Activated naive CD4-positive, alpha-beta T cell (primary cell): ENCODE measurements at places on chromosomes 4 and X.

DNA sequence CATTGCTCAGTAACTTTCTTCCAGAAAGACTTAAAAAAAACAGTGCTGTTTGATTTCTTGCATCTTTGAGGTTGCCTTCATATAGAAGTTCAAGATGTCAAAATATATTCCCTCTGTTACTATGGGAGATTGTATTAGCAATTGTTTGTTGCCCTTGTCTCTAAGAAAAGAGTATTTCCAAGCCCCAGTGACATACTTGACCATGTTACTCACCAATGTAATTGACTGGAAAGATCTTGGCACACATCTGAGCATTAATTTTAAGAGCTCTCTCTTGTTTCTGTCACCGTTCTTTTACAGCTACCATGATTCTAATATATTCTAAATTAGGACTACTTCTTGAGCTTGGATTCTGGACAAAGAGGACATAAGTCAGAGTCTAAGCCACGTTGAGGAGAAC is 902.7 kb upstream of the EPHA5 start:
- no peak for DNase-seq

GRCh38 chrX:4932790-4933189 is 1219.3 kb upstream of the PRKX start:
- DNase-seq: no peak

GRCh38 chr4:89214308-89214707 is 93.3 kb downstream of the GPRIN3 start:
- DNase-seq: no peak

DNA sequence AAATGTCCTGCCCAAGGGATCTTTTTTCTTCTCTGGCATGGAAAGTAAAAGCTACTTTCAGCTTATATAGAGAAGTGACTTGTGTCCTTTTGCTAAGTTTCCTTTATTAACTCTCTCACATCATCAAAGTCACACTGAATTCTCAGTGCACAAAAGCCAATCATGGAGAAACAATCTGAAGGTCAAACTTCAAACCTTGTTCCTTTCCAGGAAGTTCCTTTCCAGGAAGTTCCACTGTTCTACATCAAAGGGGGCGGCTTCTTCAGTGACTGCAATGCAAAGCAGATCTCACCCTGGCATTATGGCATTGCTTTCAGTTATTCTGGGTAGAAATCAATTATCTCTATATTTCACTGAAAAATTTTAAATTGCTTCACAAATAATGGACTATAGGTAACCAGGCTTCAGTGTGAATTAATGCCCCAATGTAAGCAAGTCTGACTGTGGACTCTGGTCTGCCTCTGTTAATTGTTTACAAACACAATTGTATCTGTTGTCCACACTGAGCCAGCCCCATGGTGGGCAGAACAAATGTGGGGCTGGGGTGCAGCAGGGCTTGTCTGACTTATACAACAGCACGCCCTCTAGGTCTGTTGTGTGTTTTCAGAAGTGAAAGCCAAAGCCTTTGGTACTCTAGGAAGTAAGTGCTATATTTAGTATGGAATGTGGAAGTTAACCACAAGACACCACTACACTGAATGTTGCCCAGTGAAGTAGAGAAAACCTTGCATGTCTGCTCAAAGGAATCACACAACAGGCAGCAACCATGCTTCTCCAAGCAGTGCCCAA is 98.8 kb downstream of the CDS1 start:
- no peak for DNase-seq

GRCh38 chr4:145879598-145879997 is 59.0 kb downstream of the ZNF827 start:
- DNase-seq: no peak

DNA sequence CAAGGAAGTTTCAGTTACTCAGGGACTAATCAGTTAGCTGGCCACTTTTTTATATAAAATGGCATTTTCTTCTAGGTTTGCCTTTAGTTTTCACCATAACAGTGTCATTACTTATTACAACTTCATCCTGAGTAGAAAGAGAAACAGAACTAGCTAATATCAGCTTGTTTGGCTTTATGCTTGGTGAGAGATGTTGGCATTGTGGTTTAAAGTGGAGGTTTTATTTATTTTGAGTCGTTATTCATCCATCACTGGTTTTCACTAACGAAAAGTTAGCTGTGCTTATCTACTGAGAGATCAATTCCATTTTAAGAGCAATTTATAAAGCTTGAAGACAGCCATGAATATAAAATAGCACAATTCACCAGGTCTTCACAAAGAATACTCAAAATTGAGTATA is 714.5 kb downstream of the GRID2 start:
- DNase-seq: no peak

- DNase-seq: no peak
These were observed 1068.8 kb downstream of the ARAP2 start for GRCh38 chr4:35175487-35175886.

DNA sequence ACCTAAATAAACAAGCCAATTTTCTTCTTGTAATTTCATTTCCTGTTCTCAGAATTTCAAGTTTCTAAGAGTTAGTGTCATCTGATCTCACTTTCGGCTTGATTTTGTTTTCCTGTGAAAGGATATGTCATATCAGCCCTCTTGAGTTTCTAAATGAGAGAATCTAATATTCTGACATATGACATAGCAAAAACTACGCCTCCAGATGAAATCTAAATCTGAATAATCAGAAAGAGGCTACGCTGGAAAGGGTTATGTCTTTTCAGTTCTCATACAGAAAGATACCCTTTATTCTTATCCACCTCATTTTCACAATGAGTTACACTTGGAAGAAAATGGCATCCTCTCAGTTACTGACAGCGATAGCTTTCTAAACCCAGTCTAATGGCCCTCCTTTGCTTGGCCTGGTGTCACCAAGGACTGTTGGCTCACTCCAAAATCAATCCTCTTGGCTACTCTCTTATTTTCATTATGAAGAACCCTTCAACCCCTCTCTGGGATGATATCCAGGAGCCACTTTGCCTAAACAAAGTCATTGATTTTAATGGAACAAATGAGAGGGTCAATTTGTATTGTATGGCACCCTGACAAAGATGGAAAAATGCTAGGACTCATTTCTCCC is 65.6 kb downstream of the ASB9 start:
- DNase-seq: no peak

DNA sequence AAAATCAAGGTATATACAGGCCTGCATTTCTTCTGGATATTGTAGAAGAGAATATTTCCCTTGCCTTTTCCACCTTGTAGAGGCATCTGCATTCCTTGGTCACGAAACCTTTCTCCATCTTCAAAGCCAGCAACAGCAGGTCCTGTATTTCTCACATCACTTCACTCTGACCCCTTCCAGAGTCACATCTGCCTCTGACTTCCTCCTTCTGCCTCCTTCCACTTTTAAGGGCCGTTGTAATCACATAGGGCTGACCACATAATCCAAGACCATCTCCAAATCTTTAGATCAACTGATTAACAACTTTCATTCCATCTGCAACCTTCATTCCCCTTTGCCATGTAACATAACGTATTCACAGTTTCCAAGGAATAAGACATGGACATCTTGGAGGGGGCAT is 38.3 kb upstream of the NDP start:
- DNase-seq: no peak

DNA sequence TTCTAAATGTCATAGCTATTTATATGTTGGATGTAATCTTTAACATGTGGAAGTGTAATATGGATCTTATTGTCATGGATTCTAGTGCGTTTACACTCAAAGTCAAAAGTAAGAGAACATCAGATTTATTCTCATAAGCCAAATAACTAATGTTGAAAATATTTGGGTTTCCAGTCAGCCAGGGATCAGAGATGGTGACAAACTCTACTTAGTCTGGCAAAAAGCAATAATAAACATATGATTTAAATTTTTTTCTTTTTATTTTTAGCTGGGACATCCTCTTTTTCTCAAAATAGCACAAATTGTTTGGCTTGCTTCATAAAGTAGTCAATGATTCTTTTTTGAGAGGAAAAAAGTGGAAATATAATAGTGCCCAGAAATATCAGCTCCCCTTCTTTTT is 392.3 kb downstream of the ARHGAP24 start:
- DNase-seq: no peak

- no peak for DNase-seq
These were observed 281.4 kb downstream of the LDB2 start for GRCh38 chr4:16617011-16617410.
